ENCODE measurements at places on chromosomes 1 and 21.
A peak's percentile ranks its signal among the peaks of the same experiment; 100 is the strongest.

DNA sequence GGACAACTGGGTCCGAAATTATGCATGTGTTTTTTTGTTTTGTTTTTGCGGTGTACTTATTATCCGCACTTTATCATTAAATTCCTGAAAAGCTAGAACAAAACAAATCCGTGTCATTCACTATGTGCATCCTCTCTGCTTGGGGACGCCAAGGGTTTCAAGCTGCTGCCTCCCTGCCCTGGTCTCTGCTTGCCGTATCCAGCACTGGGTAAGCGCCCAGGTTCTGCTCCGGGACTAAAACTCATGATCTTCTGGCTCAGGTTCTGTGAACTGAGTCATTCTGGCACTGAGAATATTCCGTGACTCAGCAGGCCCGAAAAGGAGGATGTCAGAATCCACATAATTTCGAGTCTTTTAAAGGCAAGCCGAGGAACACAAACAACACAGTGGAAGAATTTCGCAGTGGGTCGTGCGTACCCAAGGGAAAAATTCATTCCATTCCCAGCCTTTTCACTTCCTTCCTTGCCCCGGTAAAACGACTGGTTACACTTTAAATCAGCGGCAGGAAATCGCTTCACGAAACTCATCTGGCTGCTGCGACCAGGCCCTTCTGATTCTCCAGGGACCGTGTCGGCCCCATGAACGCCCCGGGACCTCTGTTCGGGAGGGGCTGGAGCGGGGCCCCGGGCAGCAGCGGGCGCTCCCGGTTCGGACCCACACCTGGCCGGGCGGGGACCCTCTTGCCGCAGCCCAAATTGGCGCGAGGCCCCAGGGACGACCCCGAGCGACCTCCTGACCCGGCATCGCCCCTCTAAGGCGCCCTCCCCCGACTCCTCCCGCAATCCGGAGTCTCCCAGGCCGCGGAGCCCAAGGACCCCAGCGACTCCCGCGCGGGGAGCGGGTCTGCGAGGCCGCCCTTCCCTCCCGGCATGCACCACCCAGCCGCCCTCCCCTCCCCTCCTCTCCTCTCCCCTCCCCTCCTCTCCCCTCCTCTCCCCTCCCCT, 746 bp upstream of the LAMC1 start:
- DNase-seq: peak; percentile 98

- DNase-seq: no peak
Measured at GRCh38 chr1:110426854-110427253, 19.4 kb upstream of the LAMTOR5 start.

- no peak for DNase-seq
Measured at GRCh38 chr1:169568497-169568896, 17.8 kb downstream of the F5 start.

GRCh38 chr1:157073944-157074685, 25.5 kb downstream of the ETV3L start:
- peak; percentile 54 for DNase-seq

- DNase-seq: no peak
Measured at GRCh38 chr1:176733661-176734060, 270.7 kb downstream of the PAPPA2 start.

DNA sequence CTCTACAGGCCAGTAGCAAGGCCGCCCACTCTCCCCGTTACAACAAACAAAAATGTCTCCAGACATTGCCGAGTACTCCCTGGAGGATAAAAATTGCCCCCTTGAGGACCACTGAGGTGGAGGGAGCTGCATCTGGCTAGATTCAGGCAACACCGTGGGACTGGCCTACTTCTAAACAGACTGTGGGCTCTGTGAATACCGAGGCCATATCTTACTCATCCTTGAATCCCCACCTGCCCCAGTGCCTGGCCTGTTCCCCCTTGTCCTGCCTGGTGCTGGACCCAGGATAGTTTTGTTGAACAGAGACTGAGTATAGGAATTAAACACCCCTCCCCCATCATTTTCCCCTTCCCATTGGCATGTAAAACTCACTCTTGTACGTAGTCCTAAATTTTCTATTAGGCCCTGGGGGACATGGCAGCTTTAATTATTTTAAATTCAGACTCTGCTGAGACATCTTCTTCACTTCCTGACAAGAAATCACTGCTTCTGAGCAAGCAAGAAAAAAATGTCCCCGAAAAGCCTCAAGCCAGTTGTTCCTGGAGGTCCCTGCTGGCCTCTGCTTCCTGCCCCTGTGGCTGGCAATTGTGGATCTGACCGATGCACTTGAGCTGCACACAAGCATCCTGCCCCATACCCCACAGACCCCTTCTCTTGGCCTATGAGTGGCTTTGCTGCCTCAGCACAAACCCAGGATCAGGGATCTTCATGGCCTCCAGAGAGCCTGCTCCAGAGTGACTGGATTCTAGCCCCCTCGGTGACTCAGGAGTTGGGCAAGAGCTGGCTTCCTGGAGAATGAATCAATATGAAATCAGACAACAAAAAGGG, 111.0 kb downstream of the ACTL8 start:
- DNase-seq: peak; percentile 95

DNA sequence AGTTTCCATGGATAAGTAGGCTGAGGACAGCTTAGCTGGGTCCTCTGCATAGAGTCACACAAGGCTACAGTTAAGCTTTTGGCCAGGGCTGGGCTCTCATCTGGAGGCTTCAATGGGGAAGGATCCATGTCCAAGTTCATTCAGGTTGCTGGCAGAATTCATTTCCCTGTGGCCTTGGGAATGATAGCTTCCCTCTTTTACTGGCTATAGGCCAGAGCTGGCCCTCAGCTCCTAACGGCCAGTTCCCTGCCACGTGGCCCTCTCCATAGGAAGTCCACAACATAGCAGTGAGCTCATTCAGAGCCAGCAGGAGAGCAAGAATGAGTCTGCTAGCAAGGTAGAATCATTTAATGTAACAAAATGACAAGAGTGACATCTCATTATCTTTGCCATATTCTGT, 15.1 kb upstream of the PODN start:
- peak; percentile 28 for DNase-seq

DNA sequence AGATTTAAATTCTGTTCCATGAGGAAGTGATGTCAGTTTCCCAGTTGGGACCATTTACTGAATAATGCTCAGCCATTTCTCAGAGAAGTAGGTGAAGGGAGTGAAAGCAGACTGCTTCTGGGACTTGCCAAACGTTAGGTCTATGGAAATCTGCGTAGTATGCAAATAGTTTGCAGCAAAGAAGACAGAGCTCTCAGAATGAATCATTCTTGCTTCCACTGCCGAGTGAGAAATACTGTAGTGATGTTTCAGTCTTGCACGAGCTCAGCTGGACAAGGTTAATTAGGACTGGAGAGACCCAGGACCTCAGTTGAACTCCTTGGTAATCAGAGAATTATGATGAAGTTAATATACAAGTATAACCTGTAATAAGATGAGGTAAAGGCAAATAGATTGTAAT, 317.7 kb upstream of the DAB1 start:
- DNase-seq: no peak

DNA sequence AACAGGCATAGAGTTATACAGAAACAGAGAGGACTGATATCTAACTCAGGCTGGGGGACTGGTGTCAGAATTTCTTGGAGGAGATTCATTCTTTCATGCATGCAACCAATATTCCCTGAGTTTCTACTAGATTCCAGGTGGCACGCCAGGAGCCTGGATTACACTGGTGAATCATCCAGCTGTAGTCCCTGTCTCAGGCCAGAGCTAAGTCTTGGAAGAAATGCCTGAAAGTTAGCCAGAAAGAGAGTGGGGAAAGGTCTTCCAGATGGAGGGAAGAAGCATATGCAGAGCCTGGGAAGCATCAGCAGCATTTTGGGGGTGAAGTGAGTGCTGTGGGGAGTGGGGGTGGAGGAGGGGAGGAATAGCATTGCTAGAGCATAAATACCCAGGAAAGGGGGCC, 239.1 kb downstream of the OMA1 start:
- peak; percentile 3 for DNase-seq

GRCh38 chr1:54582566-54583306, 34.7 kb downstream of the ACOT11 start:
- DNase-seq: no peak

- no peak for DNase-seq
Measured at GRCh38 chr1:109294481-109294880, 11.5 kb upstream of the PSRC1 start.

DNA sequence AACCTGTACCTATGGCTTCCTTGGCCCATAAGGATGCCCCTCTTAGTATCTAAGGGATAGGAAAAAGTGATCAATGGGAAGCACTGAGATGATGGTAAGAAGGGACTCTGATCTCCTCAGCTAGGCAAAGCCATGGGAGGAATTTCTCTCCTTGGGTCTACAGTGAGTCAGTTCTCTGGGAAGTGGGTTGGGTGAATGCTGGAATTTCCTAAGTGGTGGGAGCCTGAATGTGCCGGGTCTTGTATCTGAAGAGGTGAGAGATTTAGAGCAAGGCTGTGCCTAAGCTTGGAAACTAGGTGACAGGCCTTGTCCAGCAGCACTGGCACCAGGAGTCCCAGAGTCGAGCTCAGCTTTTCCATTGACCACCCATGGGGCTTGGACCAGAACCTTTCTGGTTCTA, 96.3 kb upstream of the SLC2A1 start:
- DNase-seq: peak; percentile 40

GRCh38 chr1:111222308-111223125, 5.0 kb upstream of the CHI3L2 start:
- DNase-seq: peak; percentile 30

GRCh38 chr1:232676307-232676706, 46.4 kb upstream of the SIPA1L2 start:
- no peak for DNase-seq

- DNase-seq: no peak
Measured at GRCh38 chr1:241596633-241597032, 43.5 kb downstream of the CHML start.

DNA sequence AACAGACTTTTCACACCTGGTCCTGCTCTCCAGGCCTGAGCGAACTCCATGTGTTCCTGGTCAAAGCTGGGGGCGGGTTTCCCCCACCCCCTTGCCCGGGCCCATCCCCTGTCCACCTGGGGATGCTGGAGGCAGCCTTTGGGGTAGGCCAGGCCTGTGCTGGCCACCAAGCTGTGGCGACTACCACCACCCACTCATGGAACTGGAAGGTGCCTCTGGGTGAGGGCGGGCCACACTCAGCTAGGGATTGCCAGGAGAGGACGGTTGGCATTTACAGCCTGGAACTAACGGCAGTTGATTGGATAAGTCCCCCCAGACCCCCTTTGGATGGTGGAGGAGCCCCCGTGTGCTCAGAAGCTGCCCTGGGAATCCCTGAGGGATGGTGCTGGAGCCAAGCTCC, 7.9 kb downstream of the S100B start:
- no peak for DNase-seq

DNA sequence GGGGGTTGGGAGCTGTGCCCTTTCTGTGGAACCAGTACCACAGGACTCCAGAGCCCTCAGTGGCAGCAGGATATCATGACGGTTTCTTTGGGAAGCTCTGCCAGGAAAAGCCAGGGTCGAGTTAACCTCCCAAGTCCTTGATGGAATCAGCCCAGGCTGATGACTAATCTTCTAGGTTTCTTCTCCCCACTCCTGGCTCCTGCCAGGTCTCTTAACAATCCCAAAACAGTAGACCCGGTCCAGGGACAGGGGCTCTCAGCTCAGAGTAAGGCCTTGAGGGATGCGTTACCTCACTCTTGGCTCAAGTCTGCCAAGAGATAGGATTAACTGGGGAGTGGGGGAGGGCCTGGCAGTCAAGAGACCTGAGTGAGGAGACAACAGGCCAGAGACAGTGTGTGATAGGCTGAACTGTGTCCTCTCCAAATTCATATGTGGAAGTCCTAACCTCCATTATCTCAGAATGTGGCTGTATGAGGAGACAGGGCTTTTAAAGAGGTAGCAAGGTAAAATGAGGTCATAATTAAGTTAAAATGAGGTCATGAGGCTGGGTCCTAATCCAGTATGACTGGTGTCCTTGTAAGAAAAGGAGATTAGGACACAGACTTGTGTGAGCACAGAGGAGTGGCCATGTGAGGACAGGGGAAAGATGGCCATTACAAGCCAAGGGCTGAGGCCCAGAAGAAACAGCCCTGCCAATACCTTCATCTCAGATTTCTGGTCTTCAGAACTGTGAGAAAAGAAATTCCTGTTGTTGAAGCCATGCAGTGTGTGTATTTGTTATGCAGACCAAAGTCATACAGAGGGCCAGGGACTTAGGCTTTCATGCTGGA, 95.0 kb downstream of the BEND5 start:
- DNase-seq: peak; percentile 42

- DNase-seq: no peak
Measured at GRCh38 chr1:225366018-225366417, 61.8 kb downstream of the LBR start.

DNA sequence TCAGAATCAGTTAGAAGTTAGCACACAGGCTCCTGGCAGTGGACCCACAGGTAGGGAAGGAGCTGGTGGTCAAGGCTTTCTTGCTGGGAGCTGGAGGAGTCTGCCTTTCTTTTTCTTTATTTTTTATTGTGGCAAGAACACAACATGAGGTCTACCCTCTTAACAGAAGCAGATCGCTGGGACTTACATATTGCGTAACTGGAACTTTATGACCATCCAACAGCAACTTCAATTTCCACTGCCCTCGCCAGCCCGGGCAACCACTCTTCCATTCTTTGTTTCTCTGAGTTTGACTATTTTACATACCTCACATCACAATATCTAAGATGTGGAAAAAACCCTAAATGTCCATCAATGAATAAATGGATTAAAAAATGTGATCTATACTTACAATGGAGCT, 147.8 kb upstream of the AJAP1 start:
- no peak for DNase-seq

DNA sequence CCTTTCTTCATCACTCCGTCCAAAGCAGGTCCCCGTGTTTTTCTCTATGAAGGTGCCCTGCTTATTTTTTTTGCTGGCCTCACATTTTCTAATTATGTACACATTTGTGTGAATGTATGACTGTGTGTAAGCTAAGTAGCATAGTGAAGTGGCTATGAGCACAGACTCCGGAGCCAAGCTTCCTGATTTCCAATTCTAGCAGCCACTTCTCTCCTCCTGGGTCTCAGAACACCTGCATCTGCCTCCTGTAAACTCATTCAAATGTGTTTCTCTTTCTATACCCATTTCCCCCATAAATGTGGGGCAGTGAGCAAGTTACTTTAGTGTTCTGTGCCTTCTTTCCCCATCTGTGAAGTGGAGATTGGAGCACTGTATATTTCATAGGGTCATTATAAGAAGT, 2.1 kb downstream of the SLAMF6 start:
- no peak for DNase-seq

- no peak for DNase-seq
Measured at GRCh38 chr1:230548997-230549396, 93.3 kb upstream of the COG2 start.

DNA sequence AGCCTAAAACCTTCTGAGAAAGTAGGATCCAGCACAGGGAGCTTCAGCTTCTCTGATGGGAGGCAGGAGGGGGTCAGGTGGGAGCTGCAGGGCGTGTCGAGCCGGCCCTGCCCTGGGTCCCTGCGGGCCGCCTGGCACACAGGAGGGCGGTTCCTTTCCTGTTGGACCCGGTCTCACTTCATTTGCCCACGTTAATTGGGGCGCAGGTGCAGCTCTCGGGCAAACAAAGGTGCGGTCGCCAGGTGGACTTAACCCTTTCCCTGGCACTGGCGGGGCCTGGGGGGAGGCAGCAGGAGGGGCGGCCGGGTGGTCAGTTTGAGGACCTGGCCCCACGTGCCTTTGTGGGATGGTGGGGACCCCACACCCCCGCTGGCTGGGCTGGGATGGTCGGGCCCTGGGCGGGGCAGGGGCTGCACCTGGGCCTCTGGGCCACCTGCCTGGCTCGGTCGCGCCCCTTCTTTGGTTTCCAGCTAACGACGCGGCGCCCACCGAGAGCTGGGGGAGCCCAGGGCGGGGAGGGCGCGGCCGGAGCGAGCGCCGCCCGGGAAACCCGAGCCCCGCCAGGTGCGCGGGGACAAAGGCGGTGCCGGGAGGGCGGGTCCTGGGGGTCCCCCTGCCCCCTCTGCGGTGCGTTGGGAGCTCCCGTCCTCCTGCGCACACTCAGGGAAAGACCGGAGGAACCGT, 20.8 kb upstream of the C1orf159 start:
- DNase-seq: no peak

- DNase-seq: no peak
Measured at GRCh38 chr1:225354906-225355305, 72.9 kb downstream of the LBR start.
